Neural crest cell (in vitro differentiated cells): ENCODE measurements at places on chromosomes 3 and 15. TPM values are rescaled to one million over a fixed set of nuclear protein-coding genes. Genes with fewer than 3 reads are reported as not detected.

The GOLGA8Q gene
- not detected in 2 replicates for total RNA-seq

The AGTR1 gene
- total RNA-seq = 2.1 and 2.3 TPM in 2 replicates

DNA sequence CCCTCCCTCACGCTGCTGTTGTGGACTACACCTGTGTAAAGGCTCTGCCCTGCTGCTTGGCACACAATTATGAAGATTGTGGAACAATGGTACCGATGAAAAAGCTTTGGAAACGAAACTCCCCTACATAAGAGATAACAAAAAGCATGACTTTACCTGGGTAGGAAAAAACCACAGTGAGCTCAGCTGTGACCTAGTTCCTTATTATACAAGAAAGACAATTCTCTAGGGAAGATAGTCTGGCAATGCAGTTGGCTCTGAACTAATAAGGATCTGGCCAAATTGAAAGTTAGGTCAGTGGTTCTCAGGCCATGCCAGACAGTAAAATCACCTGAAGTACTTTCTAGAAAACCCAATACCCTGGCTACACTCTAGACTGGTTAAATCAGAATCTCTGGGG, 16.1 kb downstream of the CLEC3B start:
- no peak overlapping the region for H3K4me3 ChIP-seq
- no peaks in the 10 kb centered on the region for H3K36me3 ChIP-seq
- H3K27ac ChIP-seq = no peak overlapping the region
- H3K27me3 ChIP-seq = peaks cover 15% of the 10 kb centered on the region

The TOP2B gene
- 169 and 170 TPM in 2 replicates for total RNA-seq

The RHCG gene
- not detected in 2 replicates for total RNA-seq

DNA sequence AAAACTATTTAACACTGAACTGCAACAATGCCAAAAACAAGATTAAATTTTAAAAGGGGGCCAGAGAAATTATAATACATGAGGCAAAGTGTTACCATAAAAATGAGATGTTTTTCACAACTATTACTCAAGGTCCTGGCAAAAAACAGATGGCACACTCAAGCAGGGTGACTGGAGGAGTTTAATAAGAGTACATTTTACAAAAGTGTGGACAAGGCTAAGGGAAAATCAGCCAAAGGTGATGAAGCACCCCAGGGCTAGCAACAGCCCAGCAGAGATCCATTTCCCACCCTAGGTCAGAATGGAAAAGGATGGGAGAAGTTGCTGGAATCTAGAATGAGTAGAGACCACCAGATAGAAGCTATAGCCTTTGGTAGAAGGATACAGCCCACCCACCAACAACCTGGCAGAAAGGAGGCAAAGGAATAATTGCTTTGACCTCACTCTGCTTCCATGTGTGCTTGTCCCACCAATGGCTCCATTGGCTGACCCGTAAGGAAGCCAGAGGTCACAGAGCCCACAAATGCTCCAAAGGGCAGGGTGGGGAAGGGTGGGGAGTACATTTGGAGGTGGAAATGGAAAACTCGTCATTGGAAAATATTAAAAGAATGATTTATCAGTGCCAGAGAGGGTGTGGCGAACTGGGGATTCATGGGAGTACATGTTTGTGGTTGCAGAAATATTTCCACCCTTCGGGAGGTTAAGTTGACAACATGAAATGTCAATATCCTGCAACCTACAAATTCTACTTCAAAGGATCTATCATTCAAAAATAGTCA, 161.0 kb upstream of the UBE2E2 start:
- no peaks in the 10 kb centered on the region for H3K27me3 ChIP-seq
- no peak overlapping the region for H3K4me3 ChIP-seq
- H3K27ac ChIP-seq = no peak overlapping the region
- peaks cover 4% of the 10 kb centered on the region for H3K4me1 ChIP-seq
- H3K36me3 ChIP-seq = peaks cover 6% of the 10 kb centered on the region

- H3K4me1 ChIP-seq = no peaks in the 10 kb centered on the region
- no peak overlapping the region for H3K4me3 ChIP-seq
- H3K36me3 ChIP-seq = peaks cover 11% of the 10 kb centered on the region
- no peak for DNase-seq
- no peak overlapping the region for H3K27ac ChIP-seq
Measured at GRCh38 chr3:108432431-108432830, 78.0 kb downstream of the MYH15 start.

DNA sequence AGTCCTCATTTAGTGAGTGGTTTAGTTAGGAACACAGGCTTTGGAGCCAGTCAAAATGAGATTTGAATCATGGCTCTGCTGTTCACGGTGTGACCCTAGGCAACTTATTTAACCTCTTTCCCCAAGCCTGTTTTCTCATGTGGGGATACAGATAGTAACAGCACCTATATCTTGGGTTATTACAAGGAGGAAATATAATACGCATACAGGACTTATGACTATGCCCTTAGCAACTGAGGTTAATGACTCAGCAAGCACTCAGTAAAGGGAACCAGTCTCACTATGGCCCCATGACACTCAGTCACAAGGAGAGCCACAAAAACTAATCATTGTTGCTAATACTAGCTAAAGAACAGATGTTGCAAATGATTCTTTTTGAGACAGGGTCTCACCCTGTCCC, 45.9 kb downstream of the SUMF1 start:
- no peaks in the 10 kb centered on the region for H3K36me3 ChIP-seq
- no peaks in the 10 kb centered on the region for H3K27me3 ChIP-seq
- no peak for DNase-seq
- H3K4me1 ChIP-seq = peaks cover 2% of the 10 kb centered on the region
